ENCODE measurements at places on chromosomes 6 and 20.
A peak's percentile ranks its signal among the peaks of the same experiment; 100 is the strongest.

DNA sequence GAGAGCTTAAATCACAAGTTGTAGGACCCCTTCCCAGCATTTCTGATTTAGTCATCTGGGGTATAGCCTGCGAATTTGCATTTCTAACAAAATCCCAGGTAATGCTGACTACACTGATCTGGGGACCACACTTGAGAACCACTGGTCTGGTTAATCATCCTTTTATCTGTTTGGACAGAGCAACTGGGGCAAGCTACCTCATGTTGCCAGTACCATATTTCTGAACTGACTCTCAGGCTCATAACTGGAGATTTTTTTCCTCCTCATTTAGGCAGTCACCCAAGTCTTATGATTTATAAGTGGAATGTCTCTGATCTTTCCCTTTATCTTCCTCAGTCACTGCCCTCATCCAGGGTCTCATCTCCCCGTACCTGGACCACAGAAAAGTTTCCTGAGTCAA is 12.0 kb upstream of the GTF3C6 start:
- no peak for DNase-seq

- no peak for DNase-seq
Observed at GRCh38 chr20:36170542-36171215, 16.1 kb downstream of the EPB41L1 start.

DNA sequence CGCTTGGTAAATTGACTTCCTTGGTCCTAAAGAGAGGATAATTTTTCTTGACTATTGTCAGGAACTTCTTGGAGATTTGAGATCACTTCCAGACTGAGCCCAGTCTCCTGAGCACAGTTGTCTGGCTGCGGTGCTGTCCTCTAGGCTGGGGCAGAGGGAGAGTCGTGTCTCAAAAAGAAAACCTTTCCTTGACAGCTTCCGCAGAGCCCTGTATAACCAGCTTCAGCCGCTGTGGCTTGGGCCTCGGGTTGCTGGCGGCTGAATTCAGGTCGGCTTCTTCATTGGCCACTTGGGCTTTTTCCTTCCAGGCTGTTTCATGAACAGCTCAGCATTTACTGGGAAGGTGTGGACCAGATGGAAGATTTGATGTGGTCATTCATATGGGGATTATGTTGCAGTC is 75.9 kb downstream of the DHX35 start:
- DNase-seq = no peak

DNA sequence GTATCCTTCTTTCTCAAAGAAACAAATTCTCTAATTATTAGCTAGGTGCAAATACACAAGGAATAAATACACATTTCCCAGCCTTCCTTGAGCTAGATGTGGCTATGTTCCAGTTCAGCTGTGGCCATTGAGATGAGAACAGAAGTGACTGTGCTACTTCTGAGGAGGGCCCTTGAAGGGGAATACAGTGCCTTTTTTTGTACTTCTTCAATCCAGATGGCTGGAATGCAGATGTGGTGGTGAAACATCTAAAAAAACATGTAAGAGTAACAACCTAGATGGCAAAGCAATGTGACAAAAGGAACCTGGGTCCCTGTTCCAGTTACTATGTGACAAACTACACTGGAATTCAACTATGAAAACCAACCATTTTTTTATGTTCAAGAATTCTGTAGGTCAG is 115.4 kb upstream of the DST start:
- DNase-seq = no peak

- peak; percentile 94 for DNase-seq
Observed at GRCh38 chr6:108622641-108623298, 62.1 kb downstream of the FOXO3 start.

DNA sequence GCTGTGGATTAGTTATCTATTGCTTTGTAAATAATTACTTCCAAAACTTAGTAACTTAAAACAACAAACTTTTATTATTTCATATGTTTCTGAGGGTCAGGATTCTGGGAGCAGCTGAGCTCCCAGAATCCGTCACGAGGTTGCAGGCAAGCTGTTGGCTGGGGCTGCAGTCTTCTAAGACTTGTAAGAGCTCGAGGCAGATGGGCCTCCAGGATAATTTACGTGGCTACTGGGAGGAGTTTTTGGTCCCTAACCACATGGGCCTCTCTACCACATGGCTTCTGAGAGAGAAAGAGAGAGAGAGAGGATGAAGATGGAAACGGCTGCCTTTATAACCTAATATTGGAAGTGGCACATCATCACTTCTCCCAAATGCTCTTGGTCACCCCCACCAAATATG is 64.9 kb upstream of the SULF2 start:
- no peak for DNase-seq

- DNase-seq = no peak
Observed at GRCh38 chr20:37529214-37529967, 1.7 kb upstream of the BLCAP start.

- DNase-seq = no peak
Observed at GRCh38 chr6:93468291-93468690, 48.9 kb upstream of the EPHA7 start.

DNA sequence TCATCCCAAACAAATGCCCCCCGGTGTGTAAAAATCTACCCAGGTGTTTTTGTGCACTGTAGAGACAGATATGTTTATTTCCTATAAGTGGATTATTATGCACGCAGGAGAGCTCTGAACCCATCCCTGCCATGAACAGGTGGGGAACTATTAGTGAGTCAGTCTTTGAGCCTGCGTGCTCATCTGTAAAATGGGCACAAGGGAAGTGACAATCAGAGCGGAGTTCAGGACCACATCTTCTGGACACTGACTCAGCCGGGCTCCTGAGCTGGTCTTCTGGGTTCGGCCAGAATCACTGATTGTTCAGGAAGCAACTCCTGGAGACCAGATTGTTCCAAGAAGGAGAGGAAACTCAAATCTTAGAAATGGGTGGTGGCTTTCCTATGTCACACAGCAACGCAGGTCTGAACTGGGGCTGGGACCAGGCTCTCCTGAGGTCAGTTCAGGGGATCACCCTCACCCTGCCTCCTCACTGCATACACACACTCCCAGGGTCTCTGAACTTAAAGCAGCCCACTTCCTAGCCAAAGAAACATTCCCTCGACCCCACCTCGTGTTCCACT is 27.3 kb upstream of the TGM2 start:
- DNase-seq = no peak

GRCh38 chr6:15026832-15027231 is 219.0 kb upstream of the JARID2 start:
- DNase-seq = no peak

Measured in suppressor macrophage (primary cell).